Fibroblast of the aortic adventitia (primary cell): ENCODE measurements at places on chromosomes 12 and 14. TPM values are rescaled to one million over a fixed set of nuclear protein-coding genes. Genes with fewer than 3 reads are reported as not detected.

AHNAK2 gene
- total RNA-seq = 78.4 and 164 TPM in 2 replicates

ARHGAP9 gene
- total RNA-seq = 0.18 TPM in 1 of 2 replicates, not detected in the other

TDRD9 gene
- total RNA-seq = 0.45 and 4.5 TPM in 2 replicates

ZNF891 gene
- total RNA-seq = 1.8 and 1.9 TPM in 2 replicates

FANCM gene
- total RNA-seq = 12.7 and 13.9 TPM in 2 replicates

SPRING1 gene
- 7.0 and 24.4 TPM in 2 replicates for total RNA-seq

KCNH3 gene
- 0.08 and 0.18 TPM in 2 replicates for total RNA-seq

BICDL1 gene
- 1.8 TPM in 1 of 2 replicates, not detected in the other for total RNA-seq

RPL36AL gene
- total RNA-seq = 180 and 525 TPM in 2 replicates

TAS2R14 gene
- 4.1 and 5.2 TPM in 2 replicates for total RNA-seq

CMA1 gene
- total RNA-seq = not detected in 2 replicates

ATL1 gene
- total RNA-seq = 5.2 and 10.7 TPM in 2 replicates

ZBTB42 gene
- total RNA-seq = 2.5 and 5.0 TPM in 2 replicates

SMCO3 gene
- total RNA-seq = 0.09 TPM in 1 of 2 replicates, not detected in the other

IFNG-AS1 gene
- 0.09 TPM in 1 of 2 replicates, not detected in the other for total RNA-seq

LPAR5 gene
- total RNA-seq = not detected in 2 replicates

KRT79 gene
- not detected in 2 replicates for total RNA-seq
